H1 (cell line): ENCODE measurements at places on chromosomes 6 and 20.

DNA sequence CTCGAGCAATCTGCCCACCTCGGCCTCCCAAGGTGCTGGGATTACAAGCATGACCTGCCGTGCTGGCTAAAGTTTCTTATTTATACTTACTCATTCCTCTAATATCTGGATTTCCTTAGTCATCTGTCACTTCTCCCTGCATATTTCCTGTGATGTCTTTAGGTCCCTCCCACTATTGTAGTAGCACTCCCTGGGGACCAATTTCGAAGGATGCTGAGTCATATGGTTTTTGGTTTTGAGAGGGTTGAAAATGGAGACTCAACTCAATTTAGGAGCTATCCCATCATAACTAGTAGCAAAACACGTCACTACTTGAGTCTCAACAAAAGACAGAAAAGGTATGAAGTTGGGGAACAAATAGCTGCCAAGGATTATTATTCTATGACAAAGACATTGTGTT is 20.2 kb downstream of the MCUR1 start:
- no peak overlapping the region for H3K27ac ChIP-seq
- no peaks in the 10 kb centered on the region for H3K4me1 ChIP-seq
- H3K27me3 ChIP-seq = no peaks in the 10 kb centered on the region

DNA sequence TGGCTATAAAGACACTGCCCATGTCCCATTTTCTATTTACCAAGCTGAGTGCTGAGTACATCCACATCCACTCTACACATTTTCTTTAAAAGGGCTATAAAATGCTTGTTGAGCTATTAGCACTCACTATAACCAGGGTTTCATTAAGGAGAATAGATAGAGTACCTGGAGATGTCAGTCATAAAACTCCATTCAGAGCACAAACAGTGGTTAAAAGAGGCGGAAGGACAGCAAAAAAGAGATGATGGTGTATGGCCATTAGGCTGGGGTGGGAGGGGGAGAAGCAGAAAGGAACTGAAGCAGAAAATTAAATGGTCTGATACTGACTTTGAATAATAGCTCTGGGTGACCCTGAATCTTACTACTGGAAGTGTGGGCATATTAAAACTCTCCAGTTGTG is 609.9 kb upstream of the MAP3K7 start:
- H3K36me3 ChIP-seq = no peaks in the 10 kb centered on the region
- H3K4me3 ChIP-seq = no peak overlapping the region
- H3K4me1 ChIP-seq = no peaks in the 10 kb centered on the region
- no peaks in the 10 kb centered on the region for H3K27me3 ChIP-seq
- DNase-seq = no peak

DNA sequence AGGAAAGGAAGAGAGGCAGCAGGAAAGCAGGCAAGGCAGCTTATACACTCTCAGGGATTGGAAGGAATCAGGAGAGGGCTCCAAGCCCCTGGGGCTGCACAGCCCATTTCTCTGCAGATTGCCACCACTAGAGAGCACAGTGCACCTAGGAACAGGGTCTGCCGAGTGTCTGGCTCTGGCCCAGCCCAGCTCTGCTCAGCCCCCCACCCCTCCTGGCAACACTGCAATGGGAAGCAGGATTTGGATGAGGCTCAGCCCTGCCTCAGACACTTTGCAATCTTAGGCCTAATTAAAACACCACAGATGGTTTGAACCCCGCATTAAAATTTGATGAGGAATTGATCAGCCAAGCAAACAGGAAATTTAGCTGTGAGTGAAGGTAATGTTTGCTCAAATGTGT is 252.7 kb downstream of the DHX35 start:
- H3K36me3 ChIP-seq = no peaks in the 10 kb centered on the region
- H3K4me1 ChIP-seq = peaks cover 5% of the 10 kb centered on the region; the same call in 1 of the 2 replicates
- H3K4me3 ChIP-seq = no peak overlapping the region

DNA sequence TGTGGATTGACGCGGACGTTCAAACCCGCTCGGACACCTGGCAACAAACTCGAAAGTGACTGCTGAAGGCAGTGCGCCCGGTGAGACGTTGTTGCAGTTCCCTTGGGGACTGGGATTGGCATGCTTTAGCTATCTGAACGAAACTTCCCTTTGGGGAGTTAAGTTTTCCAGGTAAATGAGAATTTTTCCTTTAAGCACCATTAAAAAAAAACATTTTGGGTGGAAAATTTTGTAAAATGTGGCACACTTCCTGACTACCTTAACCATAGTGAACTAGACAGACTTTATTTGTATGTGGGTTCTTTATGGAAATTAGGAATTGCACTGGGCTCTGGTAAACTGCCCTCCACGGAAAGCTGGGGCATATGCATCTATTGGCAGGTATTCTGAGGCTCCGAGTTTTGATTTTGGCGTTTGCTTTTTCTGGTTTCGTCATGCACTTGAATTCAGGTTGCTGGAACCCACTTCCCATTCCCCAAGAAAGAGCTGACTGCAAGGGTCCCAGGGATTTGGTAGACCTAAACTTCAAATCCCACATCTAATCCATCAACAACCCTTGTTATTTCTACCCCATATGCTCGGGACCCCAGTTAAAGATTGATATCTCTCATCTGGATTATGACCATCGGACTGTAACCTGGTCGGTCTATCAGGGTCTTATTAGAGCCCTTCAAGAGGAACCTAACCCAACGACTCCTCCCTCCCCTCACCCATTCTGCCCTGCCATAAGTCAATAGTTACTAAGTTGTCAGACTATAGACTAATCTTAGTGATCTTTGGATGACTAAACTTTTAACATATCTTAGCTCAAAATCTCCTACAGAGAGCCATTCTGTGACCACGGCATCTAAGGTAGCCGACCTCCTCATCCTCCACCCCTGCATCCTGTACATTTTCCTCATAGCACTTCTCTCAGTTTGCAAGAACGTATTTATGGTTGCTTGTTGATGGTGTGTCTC is 800 bp upstream of the DYNLT1 start:
- H3K4me1 ChIP-seq = 0 out of 2 replicates have a peak, but pooled peaks cover 2% of the 10 kb centered on the region
- peaks cover 4% of the 10 kb centered on the region; the same call in 1 of the 2 replicates for H3K27me3 ChIP-seq
- no peak overlapping the region for H3K27ac ChIP-seq
- no peak for DNase-seq
- H3K36me3 ChIP-seq = no peaks in the 10 kb centered on the region
- H3K4me3 ChIP-seq = peak overlapping the region; percentile 94

DNA sequence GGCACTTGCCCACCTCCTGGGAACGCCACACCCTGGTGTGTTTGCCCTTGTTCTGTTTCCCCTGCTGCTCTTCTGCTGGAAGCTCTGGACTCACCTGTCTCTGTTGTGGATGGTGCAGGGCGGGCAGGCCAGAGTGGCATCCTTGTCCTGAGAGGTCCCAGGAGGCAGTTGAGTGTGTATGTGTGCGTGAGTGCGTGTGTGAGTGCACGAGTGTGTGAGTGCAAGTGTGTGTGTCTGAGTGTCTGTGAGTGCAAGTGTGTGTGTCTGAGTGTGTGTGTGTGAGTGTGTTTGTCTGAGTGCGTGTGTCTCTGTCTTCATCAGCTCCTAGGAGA is 12.2 kb downstream of the IGF2R start:
- no peak overlapping the region for H3K27ac ChIP-seq
- H3K4me1 ChIP-seq = peaks cover 19% of the 10 kb centered on the region
- no peak for DNase-seq
- H3K36me3 ChIP-seq = no peaks in the 10 kb centered on the region
- no peak overlapping the region for H3K4me3 ChIP-seq

DNA sequence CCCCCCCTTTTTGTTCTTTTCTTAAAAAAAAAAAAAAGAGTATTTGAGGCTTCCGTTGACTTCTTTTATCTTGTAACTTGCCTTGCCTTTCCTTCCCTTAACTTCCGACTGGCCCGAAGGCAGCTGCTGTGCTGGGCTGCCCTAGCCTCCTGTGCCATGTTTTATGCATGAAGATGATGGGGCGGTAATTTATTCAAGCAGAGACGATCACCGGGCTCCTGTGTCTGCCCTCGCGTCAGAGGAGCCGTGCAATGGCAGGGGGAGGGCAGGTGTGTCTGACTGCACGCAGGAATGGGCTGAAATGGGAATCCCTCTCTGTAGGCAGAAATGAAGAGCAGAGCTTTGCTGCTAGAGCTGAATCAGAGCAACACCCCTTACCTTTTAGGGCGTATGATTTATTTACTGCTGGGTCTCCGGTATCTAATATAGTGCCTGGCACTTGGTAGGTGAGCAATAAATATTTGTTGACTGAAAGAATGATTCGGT is 106.3 kb upstream of the RIPOR2 start:
- H3K27ac ChIP-seq = no peak overlapping the region
- H3K36me3 ChIP-seq = no peaks in the 10 kb centered on the region
- DNase-seq = no peak
- H3K4me1 ChIP-seq = no peaks in the 10 kb centered on the region
- H3K4me3 ChIP-seq = no peak overlapping the region

DNA sequence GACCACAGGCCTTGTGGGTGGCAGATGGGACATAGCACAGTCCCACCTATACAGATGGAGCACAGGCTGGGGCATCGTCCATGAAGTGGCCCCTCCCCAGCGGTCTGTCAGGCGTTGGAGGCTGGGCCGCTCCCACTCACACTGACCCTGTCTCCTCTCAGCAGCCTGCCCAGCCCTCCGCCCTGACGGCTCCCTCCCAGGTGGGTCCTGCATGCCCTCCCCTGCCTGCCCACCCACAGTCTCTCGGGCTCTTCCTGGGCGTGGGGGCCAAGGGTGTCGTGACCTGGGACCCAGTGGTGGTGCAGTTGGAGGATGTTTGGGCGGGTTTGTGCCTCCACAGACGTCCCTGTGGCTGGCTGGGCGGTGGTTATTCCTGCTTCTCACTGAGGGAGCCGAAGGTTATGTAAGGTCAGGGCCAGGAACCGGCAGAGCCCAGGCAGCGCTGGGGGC is 22.3 kb downstream of the COL20A1 start:
- no peaks in the 10 kb centered on the region for H3K27me3 ChIP-seq
- DNase-seq = no peak

- DNase-seq = peak; percentile 19
- no peaks in the 10 kb centered on the region for H3K36me3 ChIP-seq
- H3K4me3 ChIP-seq = no peak overlapping the region
- H3K4me1 ChIP-seq = peaks cover 11% of the 10 kb centered on the region; the same call in 1 of the 2 replicates
Observed at GRCh38 chr6:118197539-118197938, 290.5 kb downstream of the SLC35F1 start.

GRCh38 chr6:138107752-138108592 is 753 bp upstream of the PERP start:
- peaks cover 6% of the 10 kb centered on the region for H3K4me1 ChIP-seq
- peak overlapping the region; percentile 76 for H3K4me3 ChIP-seq
- H3K36me3 ChIP-seq = no peaks in the 10 kb centered on the region
- peaks cover 5% of the 10 kb centered on the region; the same call in 1 of the 2 replicates for H3K27me3 ChIP-seq

DNA sequence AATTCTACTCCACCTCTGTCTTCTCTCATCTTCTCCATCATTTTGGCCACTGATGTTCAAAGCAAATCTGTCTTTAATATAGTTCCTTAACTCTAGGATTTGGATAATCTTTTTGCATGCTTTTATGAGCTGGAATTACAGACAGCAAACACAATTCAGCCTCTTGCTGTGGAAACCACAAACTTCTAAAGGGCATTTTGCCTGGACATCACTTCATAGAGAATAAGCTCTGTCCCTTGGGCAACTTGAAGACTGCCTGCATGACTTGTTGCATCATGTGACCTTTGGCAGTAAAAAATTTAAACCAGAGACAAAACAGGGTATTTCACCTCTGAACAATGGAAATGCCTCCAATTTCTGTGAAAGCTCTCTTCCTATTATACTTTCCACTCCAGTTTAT is 74.1 kb upstream of the HDDC2 start:
- DNase-seq = no peak
- H3K4me3 ChIP-seq = no peak overlapping the region
- H3K4me1 ChIP-seq = no peaks in the 10 kb centered on the region
- no peak overlapping the region for H3K27ac ChIP-seq
- no peaks in the 10 kb centered on the region for H3K27me3 ChIP-seq

DNA sequence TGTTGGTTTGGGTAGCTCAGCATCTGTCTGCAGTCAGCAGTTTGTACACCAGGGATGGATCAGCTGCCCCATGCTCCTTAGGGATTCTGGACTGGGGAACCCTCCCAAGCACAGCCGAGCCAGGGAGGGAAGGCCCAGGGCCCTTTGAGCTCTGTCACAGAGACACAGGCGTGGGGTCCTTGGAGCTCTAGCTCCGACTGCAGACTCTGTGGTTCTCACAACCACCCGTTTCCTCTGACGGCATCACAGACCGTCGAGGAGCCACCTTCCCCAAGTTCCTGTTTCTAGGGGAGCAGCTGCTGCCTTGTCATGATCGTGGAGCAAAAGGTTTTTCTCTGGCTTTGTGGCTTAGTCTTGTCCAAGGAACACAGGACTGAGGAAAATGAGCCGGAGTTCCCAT is at the start of gene SLA2:
SLA2 (minus strand) TSS at position 199 of the 400 bp plus-strand sequence. CDS start 4,861 bp downstream, outside the sequence.
- H3K27ac ChIP-seq = no peak within 1 kb of the TSS
- H3K36me3 ChIP-seq = no peaks in the 10 kb centered on the region
- no peak for DNase-seq
- H3K4me3 ChIP-seq = no peak within 1 kb of the TSS
- peaks cover 8% of the 10 kb centered on the region for H3K4me1 ChIP-seq

DNA sequence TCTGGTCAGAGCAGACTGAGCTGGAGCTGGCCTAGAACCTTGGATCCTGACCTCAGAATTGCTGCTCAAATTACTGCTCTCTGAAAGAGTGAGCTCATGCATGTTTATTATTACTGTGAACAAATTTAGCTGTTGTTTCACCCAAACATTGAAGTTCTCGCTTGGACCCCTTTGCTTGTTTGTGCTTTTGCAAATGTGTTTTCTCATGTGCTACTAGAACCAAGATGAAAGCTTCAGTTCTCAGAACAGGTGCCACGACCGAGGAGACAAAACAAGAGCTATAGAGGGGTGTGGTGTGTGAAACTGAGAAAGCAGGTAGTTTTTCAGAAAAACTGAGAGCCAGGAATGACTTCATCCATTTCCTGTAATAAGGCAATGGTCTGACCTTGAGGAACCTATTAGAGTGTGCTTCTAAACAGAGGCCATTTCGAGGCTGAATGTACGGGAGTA is 50.0 kb upstream of the ESR1 start:
- no peak for DNase-seq
- no peaks in the 10 kb centered on the region for H3K27me3 ChIP-seq
- no peaks in the 10 kb centered on the region for H3K36me3 ChIP-seq
- no peaks in the 10 kb centered on the region for H3K4me1 ChIP-seq
- no peak overlapping the region for H3K27ac ChIP-seq

- H3K36me3 ChIP-seq = no peaks in the 10 kb centered on the region
- no peaks in the 10 kb centered on the region for H3K27me3 ChIP-seq
Observed at GRCh38 chr6:119158057-119158848, 79.8 kb upstream of the FAM184A start.

- no peak overlapping the region for H3K4me3 ChIP-seq
- DNase-seq = no peak
- H3K27ac ChIP-seq = no peak overlapping the region
- no peaks in the 10 kb centered on the region for H3K4me1 ChIP-seq
Observed at GRCh38 chr20:61042506-61043385, 209.3 kb upstream of the CDH4 start.

- no peaks in the 10 kb centered on the region for H3K36me3 ChIP-seq
- no peaks in the 10 kb centered on the region for H3K27me3 ChIP-seq
- H3K27ac ChIP-seq = no peak overlapping the region
Observed at GRCh38 chr6:15317251-15317650, 71.4 kb downstream of the JARID2 start.

- H3K4me1 ChIP-seq = no peaks in the 10 kb centered on the region
- H3K27ac ChIP-seq = no peak overlapping the region
- no peaks in the 10 kb centered on the region for H3K36me3 ChIP-seq
- no peak for DNase-seq
- H3K4me3 ChIP-seq = no peak overlapping the region
- no peaks in the 10 kb centered on the region for H3K27me3 ChIP-seq
Observed at GRCh38 chr6:11064836-11065235, 20.7 kb upstream of the ELOVL2 start.
